Skeletal muscle cell (primary cell): ENCODE measurements at places on chromosomes 5 and 9.

- no peak for DNase-seq
Observed at GRCh38 chr5:155254399-155254798, 240.8 kb downstream of the KIF4B start.

DNA sequence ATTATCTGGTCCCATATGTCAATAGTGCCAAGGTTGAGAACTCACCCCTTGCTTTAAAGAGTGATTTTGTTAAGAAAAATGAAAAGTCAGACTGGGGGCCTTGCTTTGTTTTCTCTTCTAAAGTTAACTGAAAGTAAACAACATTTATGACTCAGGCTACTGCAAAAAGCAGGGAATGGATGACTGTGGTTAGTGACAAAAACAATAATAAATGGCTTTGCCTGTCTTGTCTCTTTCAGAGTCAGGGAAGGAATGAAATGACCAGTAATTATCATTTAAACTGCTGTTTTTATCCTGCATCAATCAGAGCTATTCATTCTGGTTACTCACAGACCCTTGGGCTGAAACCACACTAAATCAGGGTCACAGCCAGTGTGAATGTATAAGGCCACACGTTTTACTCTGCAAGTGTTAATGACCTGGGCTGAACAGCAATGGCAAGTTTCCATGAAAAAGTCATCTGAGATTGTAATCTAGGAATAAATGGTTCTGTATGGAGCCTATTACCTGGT, 112.2 kb downstream of the ZNF608 start:
- no peak for DNase-seq

GRCh38 chr5:40746703-40747102, 9.1 kb downstream of the TTC33 start:
- DNase-seq: no peak

DNA sequence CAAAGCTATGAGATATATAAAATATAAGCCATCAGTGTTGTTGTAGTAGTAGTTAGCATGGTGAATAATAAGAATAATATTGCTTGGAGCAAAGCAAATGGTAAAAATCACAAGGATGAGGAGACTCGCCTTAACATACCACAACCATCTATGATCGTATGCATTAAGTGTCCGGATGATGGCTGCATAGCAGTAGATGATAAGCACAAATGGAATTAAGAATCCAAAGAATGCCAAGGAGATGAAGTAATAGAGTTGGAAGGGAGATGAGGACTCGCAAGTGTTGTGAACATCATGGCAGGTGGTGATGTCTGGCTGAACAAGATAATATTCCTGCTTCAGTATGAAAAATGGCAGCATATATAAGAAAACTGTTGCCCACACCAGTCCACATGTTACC, 5.5 kb downstream of the F2RL2 start:
- DNase-seq: peak; percentile 34

DNA sequence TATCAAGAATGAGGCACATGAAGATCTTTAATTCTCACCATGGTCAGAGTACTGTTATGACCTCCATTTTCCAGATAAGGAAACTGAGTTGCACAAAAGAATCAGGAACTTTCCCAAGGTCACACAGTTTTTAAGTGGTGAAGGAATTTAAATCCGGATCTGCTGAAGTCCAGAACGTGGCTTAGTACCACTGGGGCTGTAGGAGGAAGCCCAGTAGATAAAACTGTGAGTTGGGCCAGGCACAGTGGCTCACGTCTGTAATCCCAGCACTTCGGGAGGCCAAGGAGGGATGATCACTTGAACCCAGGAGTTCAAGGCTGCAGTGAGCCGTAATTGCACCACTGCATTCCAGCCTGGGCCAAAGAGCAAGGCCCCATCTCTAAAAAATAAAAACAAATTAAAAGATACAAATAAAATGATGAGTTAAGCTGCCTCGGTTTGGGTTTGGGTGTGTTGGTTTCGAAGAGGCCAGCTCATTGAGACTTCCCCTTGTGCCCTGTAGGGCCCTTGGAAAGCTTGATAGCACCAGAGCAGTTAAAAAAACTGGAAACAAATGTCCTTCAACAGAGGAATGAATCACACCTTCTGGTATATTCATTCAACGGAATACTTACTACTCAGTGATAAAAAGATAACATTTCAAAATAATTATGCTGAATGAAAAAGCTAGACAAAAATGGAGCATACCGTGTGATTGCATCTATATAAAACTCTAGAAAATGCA, 20.1 kb downstream of the ATOX1 start:
- DNase-seq: no peak

DNA sequence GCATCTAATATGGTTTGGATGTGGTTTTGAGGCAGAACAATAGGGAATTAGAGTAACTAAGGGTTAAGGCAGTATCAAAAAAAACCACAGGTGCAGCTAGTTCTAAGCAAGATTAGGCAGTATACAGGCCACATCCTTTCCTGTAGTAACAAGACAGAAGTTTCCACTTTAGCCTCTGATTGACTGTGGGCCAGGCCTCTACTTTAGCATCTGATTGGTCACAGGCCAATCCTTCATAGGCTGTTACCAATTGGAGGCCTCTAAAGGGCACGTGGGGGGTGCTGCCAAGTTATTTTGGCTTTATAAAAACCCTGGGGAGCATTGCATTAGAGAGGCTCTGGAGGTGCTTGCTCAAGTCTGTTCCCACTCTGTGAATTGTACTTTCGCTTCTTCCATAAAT, 144.1 kb upstream of the ST8SIA4 start:
- no peak for DNase-seq

GRCh38 chr9:121194730-121195129, 6.9 kb downstream of the RAB14 start:
- no peak for DNase-seq
